Mesothelial cell of epicardium (in vitro differentiated cells): ENCODE measurements at places on chromosomes 6 and 20. TPM values are rescaled to one million over a fixed set of nuclear protein-coding genes. Genes with fewer than 3 reads are reported as not detected.

The GSTA3 gene
- total RNA-seq = not detected in 3 replicates

The OPRM1 gene
- not detected in 3 replicates for total RNA-seq

The PPIL6 gene
- 2.9 to 4.8 TPM (median 4.8 TPM) in 3 replicates for total RNA-seq

The NRSN1 gene
- total RNA-seq = 1.1 to 1.4 TPM (median 1.2 TPM) in 3 replicates

The UBD gene
- 0.47 to 0.50 TPM (median 0.49 TPM) in 3 replicates for total RNA-seq

The SLC12A5 gene
- 6.9 to 9.1 TPM (median 7.7 TPM) in 3 replicates for total RNA-seq

The ARMH2 gene
- total RNA-seq = not detected in 3 replicates

The AHI1 gene
- total RNA-seq = 39.7 to 42.6 TPM (median 41.6 TPM) in 3 replicates

The ENTPD6 gene
- total RNA-seq = 59.3 to 68.6 TPM (median 67.8 TPM) in 3 replicates
